ENCODE measurements at places on chromosomes 2 and 18.

- no peak for DNase-seq
Measured at GRCh38 chr18:10379522-10379921, 74.9 kb upstream of the APCDD1 start.

DNA sequence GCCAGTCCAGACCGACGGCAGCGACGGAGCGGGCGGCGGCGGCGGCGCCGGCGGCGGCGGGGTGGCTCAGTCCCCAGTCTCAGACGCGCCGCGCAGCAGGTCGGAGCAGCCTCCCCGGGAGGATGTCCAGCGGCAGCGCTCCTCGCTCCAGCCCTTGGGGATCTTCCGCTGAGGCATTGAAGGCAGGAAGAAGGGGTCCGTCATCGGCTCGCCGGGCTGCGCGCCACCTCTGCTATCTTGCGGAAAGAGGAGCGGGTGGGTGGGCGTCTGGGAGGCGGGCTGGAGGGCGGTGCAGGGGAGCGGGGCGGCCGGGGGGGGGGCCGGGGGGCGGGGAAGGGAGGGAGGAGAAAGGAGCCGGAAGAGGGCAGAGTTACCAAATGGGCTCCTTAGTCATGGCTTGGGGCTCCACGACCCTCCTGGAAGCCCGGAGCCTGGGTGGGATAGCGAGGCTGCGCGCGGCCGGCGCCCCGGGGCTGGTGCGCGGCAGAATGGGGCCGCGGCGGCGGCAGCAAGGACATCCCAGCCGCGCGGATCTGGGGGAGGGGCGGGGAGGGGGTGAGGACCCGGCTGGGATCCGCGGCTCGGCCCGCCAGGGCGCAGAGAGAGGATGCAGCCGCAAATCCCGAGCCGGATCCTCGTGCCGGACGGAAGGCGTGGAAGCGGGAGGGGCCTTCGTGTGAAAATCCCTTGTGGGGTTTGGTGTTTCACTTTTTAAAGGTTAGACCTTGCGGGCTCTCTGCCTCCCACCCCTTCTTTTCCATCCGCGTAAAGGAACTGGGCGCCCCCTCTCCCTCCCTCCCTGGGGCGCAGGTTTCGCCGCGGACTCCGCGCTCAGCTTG is at the start of gene NETO1:
Gene NETO1, minus strand, starts transcription at position 242 of the 839 bp plus-strand sequence. CDS start 696 bp downstream, outside the sequence.
- no peak for DNase-seq

GRCh38 chr2:18987592-18988073 is 370.8 kb downstream of the OSR1 start:
- DNase-seq: peak; percentile 48

- no peak for DNase-seq
Measured at GRCh38 chr2:100185105-100185504, 42.7 kb upstream of the AFF3 start.

- no peak for DNase-seq
Measured at GRCh38 chr2:70522627-70523026, 31.0 kb downstream of the TGFA start.

DNA sequence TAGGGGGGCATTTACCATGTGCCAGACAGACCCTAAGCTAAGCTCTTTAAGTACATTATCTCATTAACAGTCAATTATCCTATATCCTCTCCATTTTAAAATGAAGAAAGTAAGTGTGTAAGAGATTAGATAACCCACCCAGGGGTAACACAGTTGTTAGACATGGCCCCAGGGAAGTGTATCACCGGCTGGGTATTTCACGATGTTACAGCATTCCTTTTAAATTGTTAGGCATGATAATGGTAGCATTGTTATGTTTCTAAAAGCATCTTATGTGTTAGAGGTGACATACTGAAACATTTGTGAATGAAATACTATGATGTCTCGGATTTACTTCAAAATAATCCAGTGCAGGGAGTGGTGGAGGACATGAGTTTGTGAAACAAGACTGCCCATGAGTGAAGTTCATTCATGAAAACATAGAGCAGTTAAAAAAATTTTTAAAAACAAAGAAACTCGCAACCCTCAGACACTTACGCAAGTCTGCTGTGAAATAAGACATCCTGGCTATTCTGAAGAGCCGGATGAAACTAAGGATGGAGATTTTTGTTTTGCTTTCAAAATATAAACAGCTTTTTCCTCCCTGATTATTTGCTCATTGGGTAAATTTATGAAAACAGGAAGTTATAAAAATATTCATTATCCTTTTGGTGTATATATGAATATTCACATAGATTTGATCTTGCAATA is 54.9 kb downstream of the IL1RL2 start:
- DNase-seq: no peak

DNA sequence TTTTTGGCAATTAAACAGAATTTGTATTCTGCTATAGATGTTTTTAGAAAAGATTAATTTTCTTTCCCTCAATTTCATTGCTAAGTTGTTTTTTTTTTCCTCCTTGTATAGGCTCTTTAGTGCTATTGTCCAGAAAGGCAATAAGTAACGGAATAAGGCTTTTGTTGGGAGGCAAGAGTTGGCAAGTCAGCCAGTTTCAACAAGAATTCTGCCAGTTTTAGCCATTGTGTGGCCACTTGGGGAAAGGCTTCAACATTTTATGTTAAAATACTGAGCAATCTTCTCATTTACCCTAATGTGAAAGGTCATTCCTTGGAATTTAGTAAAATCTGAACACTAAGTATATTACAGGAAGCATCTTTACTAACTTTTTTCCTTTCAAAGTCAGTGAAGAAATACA is 9.6 kb downstream of the CALCRL start:
- no peak for DNase-seq
